Stimulated activated CD4-positive, alpha-beta T cell treated with anti-CD3 and anti-CD28 coated beads, TNF-alpha, amount 100 ng/mL, for 48 hours (primary cell): ENCODE measurements at places on chromosomes 2 and 18.

- DNase-seq: no peak
Measured at GRCh38 chr2:126907671-126908070, 9.0 kb downstream of the TEX51 start.

- DNase-seq: no peak
Measured at GRCh38 chr2:27903018-27903417, 12.5 kb downstream of the BABAM2 start.

DNA sequence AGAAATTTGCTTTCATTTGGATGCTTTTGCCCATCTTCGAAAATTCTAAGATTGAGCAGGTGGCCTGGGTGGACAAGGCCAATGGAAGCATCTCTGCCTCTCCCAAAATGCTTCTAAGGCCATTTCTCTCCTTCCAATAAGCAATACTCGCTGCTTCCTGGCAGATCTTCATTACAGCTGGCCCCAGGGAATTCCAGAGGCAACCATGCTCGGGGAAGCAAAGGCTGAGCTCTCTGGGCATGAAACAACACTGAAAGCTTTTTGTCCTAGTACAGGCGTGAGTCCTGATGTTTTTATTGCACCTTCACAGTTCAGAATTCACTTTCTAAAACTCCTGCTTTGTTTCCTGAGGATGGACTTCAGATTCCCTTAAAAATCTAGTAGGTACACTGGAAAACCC, 11.8 kb upstream of the NEDD4L start:
- DNase-seq: no peak

- DNase-seq: no peak
Measured at GRCh38 chr18:44803019-44803650, 122.4 kb downstream of the SETBP1 start.

- DNase-seq: no peak
Measured at GRCh38 chr2:191748528-191749180, 70.7 kb downstream of the NABP1 start.

- DNase-seq: no peak
Measured at GRCh38 chr18:30684825-30685481, 357.6 kb downstream of the DSC3 start.

GRCh38 chr2:82344670-82345069, 2040.1 kb upstream of the LRRTM1 start:
- no peak for DNase-seq

GRCh38 chr2:188158337-188159100, 133.2 kb upstream of the GULP1 start:
- DNase-seq: no peak

- DNase-seq: no peak
Measured at GRCh38 chr2:96250188-96250587, 15.6 kb downstream of the TMEM127 start.

DNA sequence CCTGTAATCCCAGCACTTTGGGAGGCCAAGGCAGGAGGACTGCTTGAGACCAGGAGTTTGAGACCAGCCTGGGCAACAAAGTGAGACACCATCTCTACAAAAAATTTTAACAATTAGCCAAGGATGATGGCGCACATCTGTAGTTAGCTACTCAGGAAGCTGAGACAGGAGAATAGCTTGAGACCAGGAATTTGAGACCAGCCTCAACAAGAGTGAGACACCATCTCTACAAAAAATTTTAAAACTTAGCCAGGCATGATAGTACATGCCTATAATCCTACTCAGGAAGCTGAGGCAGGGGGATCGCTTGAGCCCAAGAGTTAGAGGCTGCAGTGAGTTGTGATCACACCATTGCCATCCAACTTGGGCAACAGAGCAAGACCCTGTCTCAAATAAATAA, 7.0 kb downstream of the MEMO1 start:
- DNase-seq: no peak

DNA sequence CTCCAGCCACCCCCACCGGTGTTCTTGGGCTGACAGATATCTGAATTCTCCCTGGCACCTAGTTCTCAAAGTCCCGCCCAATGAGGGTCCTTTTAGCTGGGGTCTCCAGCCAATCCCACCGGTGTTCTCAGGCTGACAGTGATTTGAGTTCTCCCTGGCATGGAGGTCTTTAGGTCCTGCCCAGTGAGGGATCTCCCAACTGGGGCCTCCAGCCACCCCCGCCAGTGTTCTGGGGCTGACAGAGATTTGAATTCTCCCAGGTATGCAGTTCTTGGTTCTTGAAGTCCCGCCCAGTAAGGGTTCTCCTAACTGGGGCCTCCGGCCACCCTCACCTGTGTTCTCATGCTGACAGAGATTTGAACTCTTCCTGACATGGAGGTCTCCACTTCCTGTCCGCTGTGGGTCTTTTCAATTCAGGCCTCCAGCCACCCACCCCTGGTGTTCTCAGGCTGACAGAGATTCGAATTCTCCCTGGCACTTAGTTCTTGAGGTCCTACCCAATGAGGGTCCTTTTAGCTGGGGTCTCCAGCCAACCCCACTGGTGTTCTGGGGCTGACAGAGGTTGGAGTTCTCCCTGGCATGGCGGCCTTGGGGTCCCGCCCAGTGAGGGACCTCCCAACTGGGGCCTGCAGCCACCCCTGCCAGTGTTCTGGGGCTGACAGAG, 154.6 kb downstream of the ANKRD36 start:
- no peak for DNase-seq

DNA sequence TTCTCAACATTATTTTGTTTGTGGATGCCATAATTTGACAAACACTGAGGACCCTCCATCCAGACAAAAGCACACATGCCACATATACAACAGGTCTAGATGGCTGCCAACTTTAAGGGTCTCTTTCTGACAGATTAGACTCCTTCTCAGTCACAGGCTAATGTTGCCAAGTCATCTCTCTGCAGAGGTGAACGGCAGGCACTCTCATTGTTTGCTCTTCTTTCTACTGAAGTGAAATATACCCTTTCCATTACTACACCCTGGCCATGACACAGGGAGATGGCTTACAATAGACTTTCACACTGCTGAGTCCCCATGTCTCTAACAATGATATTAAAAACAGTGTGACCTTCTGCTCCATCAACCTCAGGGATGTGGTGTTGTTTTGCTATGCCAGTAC, 47.5 kb upstream of the ZNF397 start:
- DNase-seq: no peak

DNA sequence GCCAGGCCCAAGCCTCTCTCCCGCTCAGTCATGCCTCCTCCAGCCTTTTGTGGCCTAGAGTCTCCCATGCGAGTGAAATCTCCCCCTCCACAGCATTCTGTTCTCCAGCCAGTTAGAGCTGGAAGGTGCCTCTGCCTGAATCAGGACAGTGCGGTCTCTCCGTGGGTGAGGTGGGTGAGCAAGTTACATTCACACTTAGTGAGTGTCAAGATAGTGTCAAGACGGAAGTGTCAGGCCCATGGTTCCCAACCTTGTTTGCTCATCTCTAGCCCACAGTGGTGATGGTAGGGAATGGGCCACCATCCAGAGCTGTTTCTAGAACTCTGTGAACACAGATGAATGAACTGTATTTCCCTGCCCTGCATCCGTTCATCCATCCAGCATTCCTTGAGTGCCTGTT, 59.5 kb downstream of the LPIN1 start:
- DNase-seq: no peak

GRCh38 chr2:241818229-241818942, 9.4 kb downstream of the NEU4 start:
- no peak for DNase-seq

DNA sequence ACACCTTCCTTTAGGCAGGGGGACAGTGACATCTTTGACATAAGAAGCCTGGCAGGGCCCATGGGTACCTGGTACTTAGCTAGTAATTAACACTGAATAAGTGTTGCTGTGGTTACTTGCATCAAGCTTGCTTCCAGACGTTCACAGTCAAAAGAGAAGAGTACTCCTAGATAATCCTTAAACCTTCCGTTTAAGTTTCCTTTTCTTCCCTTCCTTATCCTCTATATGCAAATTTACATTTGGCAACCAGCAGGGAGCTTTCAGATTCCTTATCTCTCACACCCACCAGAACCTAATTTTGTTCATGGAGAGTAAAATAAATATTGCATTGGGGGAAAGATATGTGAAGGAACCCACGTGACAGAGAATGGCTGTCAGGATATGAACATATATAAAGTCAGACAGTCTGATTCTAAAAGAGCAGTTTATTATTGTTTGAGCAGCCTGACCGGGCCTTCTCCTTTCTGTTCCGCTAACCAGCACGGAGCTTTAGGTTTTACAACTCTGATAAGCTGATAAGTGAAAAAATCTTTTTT, 7.8 kb upstream of the RAB31 start:
- DNase-seq: no peak

GRCh38 chr2:237269138-237269875, 144.7 kb downstream of the COL6A3 start:
- DNase-seq: no peak

- no peak for DNase-seq
Measured at GRCh38 chr18:43887491-43887890, 610.2 kb upstream of the SYT4 start.

GRCh38 chr2:67346718-67347407, 50.3 kb upstream of the ETAA1 start:
- DNase-seq: no peak

- DNase-seq: no peak
Measured at GRCh38 chr2:54360055-54360792, 95.9 kb upstream of the SPTBN1 start.

- DNase-seq: no peak
Measured at GRCh38 chr2:227996366-227996765, 124.9 kb downstream of the DAW1 start.

DNA sequence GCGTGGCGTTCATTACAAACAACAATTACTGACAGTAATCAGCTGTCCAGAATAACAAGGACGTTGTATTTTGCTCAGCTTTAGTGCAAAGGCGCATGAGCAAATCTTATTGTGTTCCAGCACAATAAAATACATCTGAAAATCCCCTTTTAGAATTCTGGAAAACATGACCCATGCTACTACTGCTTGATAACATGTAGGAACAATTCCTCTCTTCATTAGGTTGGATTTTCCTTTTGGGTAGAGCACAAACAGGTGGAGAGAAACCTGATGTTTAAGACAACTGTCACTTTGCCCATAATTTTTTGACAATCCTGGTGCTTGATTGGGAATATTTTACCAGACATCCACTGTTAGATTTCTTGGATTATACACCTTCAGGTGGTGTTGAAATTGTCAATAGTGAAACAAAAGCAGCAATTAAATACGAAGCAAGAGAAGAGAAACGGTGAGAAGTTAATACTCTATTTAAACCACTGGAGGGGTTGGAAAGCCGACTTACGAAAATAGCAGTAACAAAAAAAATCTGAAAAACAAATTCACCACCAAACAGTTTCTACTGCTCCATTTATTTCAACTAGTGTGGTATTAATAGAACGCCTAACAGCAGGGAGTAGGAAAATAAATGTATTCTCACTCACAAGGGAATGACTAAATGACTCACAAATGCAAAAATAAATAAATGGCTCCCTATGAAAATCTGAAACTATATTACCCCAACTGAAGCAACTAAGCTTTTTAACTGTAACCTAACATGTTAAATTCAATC, 102.7 kb downstream of the CPO start:
- DNase-seq: no peak

DNA sequence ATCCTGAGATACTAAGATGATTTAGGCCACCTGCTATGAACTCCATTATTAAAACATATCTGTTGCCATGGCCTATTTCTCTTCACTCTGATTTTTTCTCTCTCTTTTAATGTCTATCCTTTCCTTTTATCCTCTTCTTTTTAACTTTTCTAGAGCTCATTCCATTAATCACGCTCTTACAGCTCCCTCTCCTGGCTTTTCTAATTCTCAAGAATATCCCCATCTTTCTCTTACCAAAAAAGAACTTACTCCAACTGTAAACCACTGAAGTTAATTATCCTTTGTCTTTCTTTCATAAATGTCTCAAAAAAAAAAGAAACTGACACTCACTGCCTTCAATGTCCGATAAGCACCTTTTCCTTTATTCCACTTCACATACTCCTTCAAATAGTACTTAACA, 7.9 kb downstream of the PPP3R1 start:
- DNase-seq: no peak

- DNase-seq: no peak
Measured at GRCh38 chr2:227761740-227762476, 16.2 kb downstream of the SCYGR8 start.

DNA sequence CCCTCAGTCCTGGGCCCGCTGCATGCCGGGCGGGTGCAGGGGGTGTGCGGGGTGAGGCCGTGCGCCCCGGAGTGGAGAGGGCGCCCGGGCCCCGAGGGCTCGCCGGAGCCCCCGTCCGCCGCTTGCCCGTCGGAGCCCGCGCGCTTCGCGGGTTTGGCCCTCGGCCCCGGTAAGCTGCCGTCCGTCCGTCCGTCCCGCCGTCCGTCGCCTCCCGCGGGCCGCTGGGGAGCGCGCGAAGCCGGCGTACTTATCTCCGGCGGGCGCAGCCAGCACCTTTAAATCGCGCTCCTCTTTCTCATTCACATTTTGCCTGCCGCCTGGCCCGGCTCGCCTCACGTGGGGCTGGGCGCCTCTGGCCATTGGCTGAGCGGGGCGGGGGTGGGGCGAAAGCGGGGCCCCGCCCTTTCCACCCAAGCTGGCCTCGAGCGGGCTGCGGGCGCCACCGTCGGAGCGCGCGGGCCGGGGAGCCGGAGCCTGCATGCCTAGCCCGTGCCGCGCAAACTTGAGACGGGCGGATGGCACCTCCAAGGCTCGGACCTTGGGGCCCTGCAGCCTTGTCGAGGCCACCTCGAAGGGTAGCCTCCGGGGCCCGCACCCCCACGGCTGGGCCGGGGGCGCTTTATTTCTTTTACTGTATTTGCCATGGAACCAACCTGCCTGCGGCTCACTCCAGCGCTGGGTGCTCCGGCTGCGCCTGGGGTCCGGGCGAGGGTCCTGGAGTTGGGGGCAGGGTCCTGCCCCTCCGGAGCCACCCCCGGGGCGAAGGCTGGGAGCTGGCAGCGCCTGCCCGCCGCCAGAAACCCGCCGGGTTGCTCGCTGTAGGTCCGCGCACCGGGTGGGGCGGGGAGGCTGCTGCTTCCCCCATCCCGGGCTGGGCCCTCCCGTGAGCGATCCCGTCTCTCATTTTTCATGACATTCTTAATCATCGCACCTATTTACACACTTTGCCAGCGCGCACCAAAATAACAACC, at the start of gene GBX2:
GBX2 (minus strand) TSS at position 277 of the 971 bp plus-strand sequence. CDS start 415 bp downstream, outside the sequence.
- DNase-seq: no peak

DNA sequence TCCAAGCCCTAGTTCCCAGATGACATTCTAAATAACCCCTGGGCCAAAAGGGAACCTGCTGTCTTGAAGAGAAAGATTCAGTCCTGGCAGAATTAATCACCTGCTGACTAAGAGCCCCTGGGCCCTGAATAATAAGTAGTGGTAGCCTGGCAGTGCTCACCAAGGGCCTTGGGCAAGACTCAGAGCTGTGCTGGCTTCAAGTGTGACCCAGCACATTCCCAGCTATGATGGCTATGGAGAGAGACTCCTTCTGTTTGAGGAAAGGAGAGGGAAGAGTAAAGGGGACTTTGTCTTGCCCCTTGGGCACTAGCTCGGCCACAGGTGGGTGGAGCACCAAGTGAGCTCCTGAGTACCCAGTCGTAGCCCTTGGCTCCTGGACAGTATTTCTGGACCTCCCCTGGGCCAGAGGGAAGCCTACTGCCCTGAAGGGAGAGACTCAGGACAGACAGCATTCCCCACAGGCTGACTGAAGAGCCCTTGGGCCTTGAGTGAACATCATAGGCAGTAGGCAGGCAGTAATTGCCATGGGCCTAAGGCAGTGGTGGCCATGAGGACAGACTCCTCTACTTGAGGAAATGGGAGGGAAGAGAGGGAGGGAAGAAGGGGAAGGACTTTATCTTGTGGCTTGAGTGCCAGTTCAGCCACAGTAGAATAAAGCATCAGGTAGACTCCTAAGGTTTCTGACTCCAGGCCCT, 40.0 kb upstream of the INPP4A start:
- no peak for DNase-seq
